ENCODE measurements at places on chromosomes 2 and 18.
A peak's percentile ranks its signal among the peaks of the same experiment; 100 is the strongest.

DNA sequence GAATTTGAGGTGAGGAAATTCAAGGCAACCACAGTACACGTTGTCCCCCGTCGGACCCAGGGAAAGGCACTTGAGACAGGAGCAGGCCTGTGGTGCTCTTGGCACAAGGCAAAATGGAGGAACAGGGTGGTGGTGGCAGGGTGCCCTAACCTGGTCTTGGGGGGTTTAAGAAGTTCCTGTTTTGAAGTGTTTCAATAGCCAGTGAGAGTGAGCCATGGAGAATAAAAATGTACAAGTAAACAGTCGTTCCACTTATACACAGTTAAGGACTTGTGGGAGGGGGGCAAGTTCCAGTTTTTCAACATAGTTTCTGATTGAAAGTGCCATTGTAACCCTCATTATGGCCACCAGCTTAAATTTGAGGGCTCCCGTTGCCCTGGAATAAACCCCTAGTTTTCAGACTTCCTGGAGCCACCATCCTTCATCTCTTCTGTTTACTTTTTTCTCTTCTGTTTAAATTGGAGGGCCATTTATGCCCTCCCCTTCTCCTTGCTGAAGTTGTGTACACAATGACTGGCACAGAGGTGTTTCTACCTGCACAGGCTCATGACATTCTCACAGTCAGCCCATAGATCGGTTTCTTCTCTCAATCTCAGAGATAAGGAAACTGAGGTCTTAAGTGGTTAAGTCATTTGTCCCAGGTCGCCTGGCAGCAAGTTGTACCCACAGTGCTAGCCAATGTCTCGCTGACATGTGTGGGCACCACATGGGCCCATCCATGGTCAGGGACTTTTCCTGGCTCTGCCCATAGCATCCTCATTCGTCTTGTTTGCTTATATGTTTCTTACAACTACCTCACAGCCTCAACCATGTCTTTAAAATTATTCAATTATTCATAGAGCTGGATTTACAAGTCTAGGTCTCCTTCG lies 66.0 kb upstream of the ST3GAL5 start:
- no peak for DNase-seq

DNA sequence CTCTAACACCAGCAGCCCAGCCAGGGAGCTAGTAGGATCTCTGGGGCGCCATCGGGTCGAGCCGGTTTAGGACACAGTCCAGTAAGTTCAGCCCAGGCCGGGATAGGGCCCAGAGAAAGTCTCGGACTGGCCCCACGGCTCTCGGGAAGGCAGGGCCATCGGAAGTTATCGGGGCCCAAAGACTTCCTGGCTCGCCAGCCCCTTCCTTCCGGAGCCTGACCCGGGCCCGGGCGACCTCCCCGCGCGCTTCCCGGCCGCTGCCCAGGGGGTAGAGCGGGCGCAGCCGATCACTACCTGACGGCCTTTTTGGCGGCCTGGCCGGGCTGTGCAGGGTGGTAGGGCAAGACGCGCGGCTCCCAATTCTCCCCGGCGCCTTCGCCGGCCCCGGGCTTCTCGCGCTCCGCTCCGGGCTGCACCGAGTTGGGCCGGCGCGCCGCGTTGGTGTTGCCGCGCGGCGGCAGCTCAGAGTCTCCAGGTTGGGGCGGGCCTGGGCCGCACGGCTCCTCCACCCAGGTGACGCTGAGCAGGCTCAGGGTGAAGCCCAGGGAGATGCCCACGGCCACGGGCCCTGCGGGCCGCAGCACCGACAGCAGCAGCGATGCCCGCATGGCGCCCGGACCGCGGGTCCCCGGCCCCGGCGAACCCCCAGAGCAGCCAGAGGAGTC lies 546 bp downstream of the CHPF start:
- no peak for DNase-seq

DNA sequence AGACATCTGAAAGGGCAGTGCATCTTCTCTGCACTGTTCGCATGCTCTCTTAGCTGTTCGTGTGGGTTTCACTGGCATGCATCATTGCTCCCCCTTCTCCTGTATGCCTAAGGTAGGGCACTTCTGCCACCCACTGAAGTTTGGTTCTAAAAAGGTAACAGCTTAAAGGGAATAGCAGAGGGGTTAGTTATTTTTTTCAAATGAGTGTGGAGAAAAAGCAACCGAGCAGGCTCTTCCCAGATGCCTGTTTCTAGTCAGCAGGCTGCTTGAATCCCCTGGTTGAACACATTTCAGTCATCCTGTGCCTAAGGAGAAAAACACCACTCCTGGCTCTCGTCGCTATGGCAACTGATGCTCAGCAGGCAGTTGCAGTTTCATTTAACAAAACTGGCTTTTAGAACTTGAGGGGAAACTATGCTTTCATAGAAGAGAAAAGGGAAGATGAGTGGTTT lies 69.8 kb upstream of the GALNT3 start:
- DNase-seq: peak; percentile 34

DNA sequence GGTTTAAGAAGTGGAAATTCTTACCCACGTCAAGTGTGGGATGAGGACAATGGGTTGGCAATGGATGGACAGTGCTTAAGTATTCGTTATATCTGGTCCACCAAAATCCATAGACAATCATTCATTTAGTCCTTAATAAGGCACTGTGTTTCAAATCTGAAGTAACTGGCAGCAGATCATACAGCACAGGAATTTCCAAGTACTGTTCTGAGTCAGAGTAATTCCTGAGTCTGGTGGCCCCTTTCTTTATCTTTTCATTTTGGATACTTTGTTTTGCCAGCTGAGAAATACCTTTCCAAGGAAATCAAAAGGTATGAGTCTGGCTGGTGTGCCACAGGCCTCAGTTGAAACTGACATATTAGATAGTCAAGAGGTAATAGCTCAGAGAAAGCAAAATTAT lies 31.4 kb upstream of the CCDC102B start:
- no peak for DNase-seq

DNA sequence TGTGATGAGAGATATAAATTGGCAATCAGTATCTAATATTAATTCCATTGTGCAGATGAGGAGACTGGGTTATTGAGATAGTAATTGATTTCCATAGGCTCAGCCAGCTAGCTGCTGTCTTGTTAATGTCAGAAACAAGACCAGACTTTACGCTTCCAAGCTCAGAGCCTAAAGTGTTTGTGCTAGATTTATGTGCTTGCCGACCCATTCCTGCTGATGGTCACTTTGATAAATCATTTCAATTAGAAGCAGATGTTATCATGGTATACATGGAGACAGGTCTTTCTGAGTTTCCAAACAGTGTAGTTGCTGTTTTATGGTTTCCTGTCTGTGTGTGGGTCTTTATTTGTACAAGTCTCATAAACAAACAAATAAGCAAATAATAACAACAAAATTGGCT lies 92.8 kb downstream of the AQP4 start:
- DNase-seq: no peak

GRCh38 chr2:129868151-129868550 lies 111.3 kb upstream of the RAB6C start:
- no peak for DNase-seq

DNA sequence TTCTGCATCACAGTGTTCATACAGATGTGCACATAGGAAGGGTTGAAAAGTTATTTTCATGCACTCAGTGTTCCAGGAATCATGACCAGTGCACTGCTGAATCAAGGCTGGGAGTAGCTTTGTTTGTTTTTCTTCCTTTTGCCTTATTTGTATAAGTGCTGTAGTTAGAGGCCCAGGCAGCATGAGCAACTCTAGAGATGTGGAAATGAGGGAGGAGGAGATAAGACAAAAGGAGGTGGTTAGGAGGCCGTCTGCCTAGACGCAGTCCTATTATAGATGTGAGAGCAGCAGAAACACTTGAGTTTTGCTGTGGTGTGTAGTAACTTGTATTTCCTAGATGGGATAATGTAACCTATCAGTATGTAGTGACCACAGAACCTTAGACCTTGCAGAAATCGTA lies 264.3 kb upstream of the RASGRP3 start:
- DNase-seq: no peak

- no peak for DNase-seq
These were observed 196.8 kb downstream of the EXOC6B start for GRCh38 chr2:72629062-72629461.

- peak; percentile 42 for DNase-seq
These were observed 12.0 kb upstream of the NTSR2 start for GRCh38 chr2:11681722-11682589.

DNA sequence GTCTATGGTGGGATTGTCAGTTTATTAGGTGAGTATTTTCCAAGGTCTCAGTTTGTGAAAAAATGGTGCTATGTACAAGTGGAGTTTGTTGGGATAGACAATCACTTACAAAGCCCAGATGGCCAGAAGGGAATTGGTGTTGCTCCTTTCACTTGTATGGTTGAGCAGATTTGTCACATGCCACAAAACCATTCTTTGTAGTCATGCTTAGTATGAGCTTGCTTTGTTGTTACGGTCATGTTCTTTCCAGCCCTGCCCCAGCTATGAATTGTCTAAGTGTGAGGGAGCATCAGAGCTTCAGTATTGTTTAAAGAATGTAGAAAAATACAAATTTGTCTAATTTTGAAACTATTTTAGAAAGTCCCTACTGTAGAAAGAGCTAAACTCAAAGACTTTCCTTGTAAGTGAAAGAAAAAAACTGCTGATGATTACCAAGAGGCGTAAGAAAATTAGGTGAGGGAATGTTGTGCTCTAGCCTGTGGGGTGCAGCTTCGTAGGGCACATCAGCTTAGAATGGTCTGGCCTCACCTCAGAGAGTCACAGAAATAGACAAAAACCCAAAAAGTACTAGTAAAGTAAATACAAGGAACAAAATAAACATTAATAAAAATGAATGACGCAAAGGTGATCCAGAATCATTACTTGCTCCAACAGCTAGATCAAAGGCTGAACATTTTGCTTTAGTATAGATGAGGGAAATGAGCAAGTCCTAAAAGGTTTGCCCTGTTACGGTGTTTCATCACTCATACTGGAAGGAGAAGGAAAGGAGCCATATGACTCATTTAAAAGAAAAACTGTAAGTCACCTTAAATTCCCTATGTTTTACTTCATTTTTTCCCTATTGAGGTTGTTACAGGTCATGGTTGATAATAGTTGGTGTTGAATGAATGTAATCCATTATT lies 9.2 kb downstream of the TGIF1 start:
- peak; percentile 65 for DNase-seq

- DNase-seq: no peak
These were observed 6.5 kb downstream of the SLC66A3 start for GRCh38 chr2:11161747-11162146.

- no peak for DNase-seq
These were observed 45.9 kb downstream of the TMEM237 start for GRCh38 chr2:201597397-201597796.

- peak; percentile 56 for DNase-seq
These were observed 816 bp downstream of the CDH2 start for GRCh38 chr18:28175930-28176697.

- no peak for DNase-seq
These were observed 165.0 kb downstream of the ANKRD30B start for GRCh38 chr18:14912967-14913366.

DNA sequence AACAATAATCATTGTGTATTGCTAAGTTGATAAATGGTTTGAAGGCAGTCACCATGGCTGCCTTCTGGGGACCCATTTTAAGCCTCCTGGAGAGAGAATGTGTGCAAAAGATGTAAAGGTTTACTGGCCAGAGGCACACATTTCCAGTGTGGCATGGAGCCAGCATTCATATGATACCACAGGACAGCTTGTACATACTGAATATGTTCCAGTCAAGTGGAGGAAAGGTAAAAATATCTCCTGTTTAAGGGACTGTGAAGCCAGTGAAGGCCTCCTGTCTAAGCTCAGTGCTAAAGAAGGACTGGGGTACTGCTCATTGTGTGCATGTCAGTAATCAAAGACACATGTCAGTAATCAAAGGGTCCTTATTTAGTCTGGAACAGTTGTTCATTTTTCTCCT lies 119.2 kb downstream of the BABAM2 start:
- no peak for DNase-seq

- no peak for DNase-seq
These were observed 114.8 kb upstream of the PKDCC start for GRCh38 chr2:41933046-41933420.

DNA sequence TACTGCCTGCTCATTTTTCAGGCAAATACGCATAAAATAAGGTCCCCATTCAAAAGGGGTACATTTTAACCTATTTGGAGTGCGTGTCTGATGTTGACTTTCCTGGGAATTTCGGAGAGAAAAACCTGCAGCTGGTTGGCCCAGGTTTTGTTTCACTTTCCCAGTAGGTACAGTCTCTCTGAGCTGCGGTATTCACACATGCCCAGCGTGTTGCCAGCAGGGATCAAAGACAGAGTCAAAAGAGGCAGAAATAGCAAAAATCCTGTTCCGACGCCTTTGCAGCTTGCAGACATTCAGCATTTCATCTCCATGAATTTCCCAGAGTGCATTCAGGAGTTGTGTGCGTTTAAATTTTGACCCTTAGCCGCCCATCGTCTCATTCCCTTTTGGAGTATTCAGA lies 855.4 kb upstream of the CELF4 start:
- no peak for DNase-seq

GRCh38 chr2:159606287-159606686 lies 10.1 kb downstream of the BAZ2B start:
- no peak for DNase-seq

GRCh38 chr2:133819906-133820305 lies 251.6 kb upstream of the NCKAP5 start:
- no peak for DNase-seq

- DNase-seq: no peak
These were observed 47.9 kb upstream of the ITGAV start for GRCh38 chr2:186542002-186542401.

DNA sequence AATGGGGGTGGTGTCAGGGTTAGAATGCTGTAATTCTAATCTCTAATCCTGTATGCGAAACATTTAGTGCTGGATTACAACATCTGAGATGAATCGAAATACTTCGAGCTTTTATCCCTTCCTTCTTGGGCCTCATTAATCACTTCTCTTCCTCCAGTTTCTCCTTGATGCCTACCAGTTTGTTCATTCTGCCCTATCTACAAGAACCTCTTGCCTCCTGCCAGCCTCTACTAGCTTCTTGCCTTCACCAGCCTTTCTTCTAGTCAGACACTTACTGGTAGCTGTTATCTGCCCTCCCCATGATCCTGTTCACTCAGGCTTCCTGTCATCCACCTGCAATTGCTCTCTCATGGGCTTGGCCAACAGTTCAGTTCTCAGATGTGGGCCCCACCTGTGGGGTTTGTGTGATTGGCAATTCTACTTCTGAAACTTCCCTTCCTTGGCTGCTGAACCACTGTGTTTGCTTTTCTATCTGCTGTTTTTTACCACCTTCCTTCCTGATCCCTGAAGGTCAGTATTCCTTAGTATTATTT lies 15.4 kb upstream of the FARP2 start:
- DNase-seq: no peak

- DNase-seq: no peak
These were observed 49.2 kb downstream of the SLC4A3 start for GRCh38 chr2:219676586-219676985.

DNA sequence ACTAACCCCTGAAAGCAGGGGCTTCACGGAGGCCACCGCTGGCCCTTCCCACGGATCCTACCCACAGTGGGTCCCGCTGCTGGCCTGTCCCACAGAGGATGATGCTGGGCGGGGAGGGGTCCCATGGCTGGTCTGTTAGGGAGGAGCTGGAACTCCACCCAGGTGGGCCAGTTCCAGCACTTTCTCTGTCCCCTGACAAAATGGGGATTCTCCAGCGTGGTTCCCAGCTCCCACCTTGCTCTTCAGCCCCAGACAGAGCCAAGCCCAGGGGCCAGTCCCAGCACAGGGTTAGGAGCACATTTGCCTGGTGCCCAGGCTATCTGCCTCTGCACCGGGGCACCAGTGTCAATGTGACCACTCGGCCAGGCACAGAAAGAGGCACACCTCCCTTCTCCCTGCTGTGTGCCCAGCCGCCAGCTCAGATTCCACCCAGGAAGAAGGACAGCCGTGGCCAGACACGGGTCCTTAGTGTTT lies 50.0 kb downstream of the ANKMY1 start:
- no peak for DNase-seq

All from midbrain (tissue), 1 donor.